Cardiac septum (tissue), 1 donor: ENCODE measurements at places on chromosomes 13 and 19. TPM values are rescaled to one million over a fixed set of nuclear protein-coding genes. Genes with fewer than 3 reads are reported as not detected.
A peak's percentile ranks its signal among the peaks of the same experiment; 100 is the strongest.

Gene F10
- 13.7 TPM for total RNA-seq

- no peak for DNase-seq
Observed at GRCh38 chr19:29817316-29817715, 5.5 kb downstream of the CCNE1 start.

Gene CD33
- 1.4 TPM for total RNA-seq

Gene ATP4A
- total RNA-seq, result not detected

Gene ZNF829
- 2.8 TPM for total RNA-seq

- DNase-seq, result no peak
Observed at GRCh38 chr19:4267101-4267900, 11.8 kb upstream of the SHD start.

GRCh38 chr19:45911291-45911690 lies 3.3 kb downstream of the NANOS2 start:
- no peak for DNase-seq

DNA sequence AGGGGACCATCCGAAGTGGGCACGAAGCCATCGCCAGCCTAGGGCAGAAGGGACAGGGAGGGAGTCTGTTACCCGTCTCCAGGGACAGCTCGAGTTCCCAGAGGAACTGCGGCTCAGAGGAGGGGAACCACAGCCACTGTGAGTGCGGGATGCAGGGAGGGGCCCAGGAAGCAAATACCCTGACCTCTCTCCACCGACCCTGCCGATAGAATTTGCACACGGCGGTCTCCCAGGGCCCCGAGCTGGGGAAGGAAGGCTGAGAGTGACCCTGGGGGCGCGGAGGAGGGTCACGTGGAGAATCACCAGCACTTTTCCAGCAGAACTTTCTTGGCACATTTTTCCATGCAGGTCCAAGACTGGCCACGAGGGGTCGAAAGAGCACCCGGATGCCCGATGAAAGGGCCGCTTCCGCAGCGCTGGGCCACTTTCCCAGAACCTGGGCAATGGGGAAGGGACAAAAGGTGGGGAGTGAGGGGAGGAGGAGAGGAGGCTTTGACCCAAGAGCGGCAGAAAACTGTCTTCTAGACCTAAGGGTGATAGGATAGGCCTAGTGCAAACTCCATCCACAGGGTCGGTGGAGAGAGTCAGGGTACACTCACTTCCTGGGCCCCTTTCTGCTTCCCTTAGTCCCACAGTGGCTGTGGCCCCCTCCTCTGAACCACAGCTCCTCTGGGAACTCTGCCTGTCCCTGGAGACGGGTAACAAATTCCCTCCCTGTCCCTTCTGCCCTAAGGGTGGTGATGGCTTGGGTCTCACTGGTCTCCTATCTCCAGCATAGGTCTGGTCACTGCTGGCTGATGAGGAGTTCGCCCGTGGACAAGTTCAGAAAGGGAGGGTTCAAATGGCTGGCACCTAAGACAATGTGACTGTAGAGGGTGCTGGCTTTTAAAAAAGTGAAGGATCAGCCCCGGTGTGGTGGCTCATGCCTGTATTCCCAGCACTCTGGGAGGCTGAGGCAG lies 5.3 kb upstream of the GPR4 start:
- DNase-seq, result peak; percentile 89

DNA sequence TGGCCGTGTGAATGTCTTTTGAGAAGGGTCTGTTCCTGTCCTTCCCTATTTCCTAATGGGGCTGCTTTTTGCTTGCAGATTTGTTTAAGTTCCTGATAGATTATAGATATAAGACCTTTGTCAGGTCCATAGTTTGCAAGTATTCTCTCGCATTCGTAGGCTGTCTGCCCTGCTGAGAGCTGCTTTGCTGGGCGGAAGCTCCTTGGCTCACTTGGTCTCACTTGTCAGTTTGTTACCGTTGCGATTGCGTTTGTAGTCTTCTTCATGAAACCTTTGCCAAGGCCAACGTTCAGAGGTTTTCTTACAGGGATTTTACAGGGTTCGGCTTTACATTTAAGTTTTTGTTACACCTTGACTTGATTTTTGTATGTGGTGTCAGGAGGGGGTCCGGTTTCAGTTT lies 44.0 kb upstream of the TFDP1 start:
- peak; percentile 57 for DNase-seq

Gene ZNF420
- 6.5 TPM for total RNA-seq

Gene CYP4F2
- total RNA-seq, result not detected

DNA sequence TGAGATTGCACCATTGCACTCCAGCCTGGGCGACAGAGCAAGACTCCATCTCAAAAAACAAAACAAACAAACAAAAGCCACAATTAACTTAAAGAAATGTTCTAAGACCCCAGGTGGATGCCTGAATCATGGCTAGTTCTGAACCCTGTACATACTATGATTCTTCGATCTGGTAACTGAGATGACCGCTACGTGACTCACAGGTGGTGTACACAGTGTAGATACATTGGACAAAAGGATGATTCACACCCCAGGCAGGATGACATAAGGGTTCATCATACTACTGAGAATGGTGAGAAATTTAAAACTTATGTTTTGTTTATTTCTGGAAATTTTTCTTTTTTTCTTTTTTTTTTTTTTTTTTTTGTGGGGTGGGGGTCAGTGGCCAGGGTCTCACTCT lies 6.5 kb downstream of the ZNF426 start:
- no peak for DNase-seq

Gene ZBTB45
- 13.8 TPM for total RNA-seq

DNA sequence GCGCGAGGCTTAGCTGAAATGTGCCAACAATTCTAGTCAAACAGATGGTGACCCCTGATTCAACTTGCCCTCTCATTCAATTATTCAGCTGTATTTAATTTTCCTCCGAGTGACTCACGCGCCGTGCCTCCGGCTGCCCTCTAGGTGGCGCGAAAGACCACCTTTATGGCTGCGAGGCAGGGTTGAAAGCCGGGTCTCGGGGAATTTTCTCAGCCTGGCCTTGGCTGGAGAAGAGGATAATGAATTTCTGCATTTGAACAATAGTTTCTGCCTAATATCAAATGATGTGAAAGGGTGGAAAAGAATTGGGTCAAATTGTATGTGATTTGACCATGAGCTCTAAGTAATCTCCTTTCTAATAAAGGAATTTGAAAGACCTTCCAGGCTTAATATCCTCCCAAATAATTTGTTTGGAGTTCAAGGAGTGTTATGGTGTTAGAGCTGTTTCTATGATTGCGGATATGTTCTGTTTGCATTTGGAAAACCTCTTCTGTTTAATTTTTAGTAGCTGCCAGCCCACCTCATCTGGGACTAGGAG lies 310.9 kb downstream of the ZNF536 start:
- peak; percentile 81 for DNase-seq

Gene SMIM44
- total RNA-seq, result not detected

DNA sequence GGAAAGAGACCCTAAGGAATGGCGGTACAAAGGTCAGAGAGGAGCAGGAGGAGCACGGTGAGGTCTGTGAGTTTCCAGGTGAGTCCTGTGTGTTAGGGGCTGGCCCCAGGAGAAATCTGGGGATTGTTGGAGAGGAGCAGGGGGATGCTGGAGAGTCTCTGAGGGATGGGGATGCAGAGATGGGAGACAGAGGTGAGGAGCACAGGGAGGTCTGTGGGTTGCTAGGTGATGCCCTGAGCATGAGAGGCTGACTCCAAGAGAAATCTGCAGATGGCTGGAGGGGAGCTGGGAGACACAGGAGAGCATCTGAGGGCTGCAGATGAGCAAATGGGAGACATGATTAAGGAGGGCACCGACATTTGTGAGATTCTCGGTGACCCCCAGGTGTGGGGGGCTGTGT lies 4.1 kb upstream of the ZNF229 start:
- no peak for DNase-seq

DNA sequence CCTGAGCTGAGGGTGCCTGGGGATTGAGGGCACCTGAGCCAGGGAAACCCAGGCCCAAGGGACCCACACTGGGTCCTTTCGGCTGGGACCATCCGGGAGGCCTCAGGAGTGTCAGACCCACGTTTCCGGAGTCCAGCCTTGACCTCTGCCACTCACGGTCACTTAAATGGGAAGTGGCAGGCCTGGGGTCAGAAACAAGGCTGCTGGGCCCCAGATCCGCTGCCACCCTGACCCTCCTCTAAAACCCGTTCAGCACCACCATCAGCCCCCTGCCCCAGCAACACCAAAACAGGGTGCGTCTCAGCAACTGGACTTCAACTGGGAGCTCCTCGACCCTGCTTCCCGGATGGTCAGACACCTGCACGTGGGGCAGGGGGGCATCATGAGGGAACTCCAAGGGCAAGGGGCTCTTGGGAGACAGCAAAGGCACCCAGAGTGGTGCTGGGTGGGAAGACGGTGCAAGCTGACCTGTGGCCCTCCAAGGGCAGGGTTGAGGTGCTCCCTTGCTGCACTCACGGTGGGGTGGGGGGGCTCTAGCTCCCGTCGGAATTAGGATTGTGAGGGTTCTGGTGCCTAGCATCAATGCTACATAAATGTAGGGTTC lies 1.2 kb upstream of the PLPP2 start:
- DNase-seq, result no peak

Gene RASIP1
- 13.6 TPM for total RNA-seq

- peak; percentile 86 for DNase-seq
Observed at GRCh38 chr19:19490214-19490968, 25.0 kb downstream of the TSSK6 start.
